Activated naive CD8-positive, alpha-beta T cell treated with anti-CD3 and anti-CD28 coated beads, Interleukin-2, amount 10 ng/mL, durations not matched to agents 7 days and 5 days (primary cell): ENCODE measurements at places on chromosomes 2 and 18. TPM values are rescaled to one million over a fixed set of nuclear protein-coding genes. Genes with fewer than 3 reads are reported as not detected.
A peak's percentile ranks its signal among the peaks of the same experiment; 100 is the strongest.

The CAD gene
- 60.1 TPM for total RNA-seq

DNA sequence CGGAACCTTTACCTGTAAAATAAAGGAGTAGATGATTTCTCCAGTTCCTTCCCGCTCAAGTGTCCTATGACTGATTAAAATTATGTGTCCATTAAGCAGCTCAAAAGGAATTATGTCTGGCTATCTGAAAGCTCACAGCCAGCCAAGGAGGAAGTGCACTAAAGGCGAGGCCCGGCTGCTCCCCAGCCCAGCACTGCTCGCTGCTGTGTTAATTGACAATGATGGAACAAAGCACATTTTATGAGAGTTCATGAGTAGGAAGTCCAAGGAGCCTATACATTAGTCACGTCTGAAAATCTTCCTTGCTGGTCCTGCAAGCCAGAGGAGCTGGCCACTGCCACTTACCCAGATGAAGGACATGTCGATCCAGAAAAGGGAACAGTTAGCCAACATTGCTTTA, 14.3 kb downstream of the TTC32 start:
- no peak overlapping the region for H3K27ac ChIP-seq
- H3K27me3 ChIP-seq = no peaks in the 10 kb centered on the region
- DNase-seq = no peak
- H3K4me3 ChIP-seq = no peak overlapping the region
- peaks cover 5% of the 10 kb centered on the region for H3K4me1 ChIP-seq
- H3K36me3 ChIP-seq = peaks cover 11% of the 10 kb centered on the region

GRCh38 chr18:5628512-5629255, 84.9 kb upstream of the EPB41L3 start:
- peaks cover 23% of the 10 kb centered on the region for H3K27me3 ChIP-seq
- no peak overlapping the region for H3K27ac ChIP-seq
- no peaks in the 10 kb centered on the region for H3K36me3 ChIP-seq

DNA sequence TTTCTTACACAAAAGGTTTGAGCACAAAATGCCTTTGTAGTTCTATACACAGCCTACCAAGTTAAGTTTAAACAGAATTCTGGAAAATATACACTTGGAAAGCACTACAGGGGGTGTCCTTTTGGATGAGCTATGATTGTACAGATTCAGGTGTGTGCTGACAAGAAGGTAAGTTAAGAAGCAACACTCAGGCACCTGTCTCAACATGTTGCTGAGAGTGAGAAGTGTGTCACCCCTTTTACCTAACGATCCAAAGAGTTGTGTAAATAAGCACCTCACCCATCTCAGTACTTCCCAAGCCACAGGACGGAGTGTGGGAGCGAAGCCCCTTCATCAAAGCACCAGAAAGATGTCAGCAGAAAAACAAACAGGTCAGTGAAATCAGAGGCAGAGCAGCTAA, 109.5 kb upstream of the DAPL1 start:
- H3K27me3 ChIP-seq = peaks cover 3% of the 10 kb centered on the region
- peaks cover 2% of the 10 kb centered on the region for H3K36me3 ChIP-seq
- no peak overlapping the region for H3K4me3 ChIP-seq

DNA sequence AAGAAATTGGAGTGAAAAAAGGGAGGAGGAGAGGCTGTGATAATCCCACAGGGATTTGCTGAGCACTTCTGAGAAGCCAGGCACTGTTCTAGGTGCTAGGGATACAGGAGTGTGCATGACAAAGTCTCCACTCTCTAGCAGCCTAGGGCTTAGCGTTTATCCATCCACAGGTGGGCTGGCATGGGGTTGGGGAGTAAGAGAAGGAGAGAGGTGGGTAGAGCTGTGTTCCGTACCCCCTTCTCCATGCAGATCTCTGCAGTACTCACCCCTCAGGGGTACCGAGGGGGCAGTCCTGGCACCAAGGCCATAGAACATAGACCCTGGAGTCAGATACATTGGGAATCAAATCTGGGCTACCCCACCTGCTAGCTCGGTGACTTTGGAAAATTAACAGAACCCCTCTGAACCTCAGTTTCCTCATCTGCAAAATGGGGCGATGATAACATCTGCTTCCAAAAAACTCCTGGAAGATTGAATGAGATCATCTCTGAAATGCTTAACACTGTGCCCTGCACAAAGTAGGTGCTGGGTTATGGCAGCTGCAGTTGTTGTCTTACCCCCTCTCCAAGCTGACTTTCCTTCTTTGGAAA, 18.6 kb downstream of the FOSL2 start:
- H3K4me3 ChIP-seq = peak overlapping the region; percentile 73
- DNase-seq = no peak
- H3K36me3 ChIP-seq = peaks cover 52% of the 10 kb centered on the region
- H3K4me1 ChIP-seq = peaks cover 61% of the 10 kb centered on the region

- no peak for DNase-seq
- H3K27ac ChIP-seq = no peak overlapping the region
- no peaks in the 10 kb centered on the region for H3K4me1 ChIP-seq
- no peak overlapping the region for H3K4me3 ChIP-seq
- H3K27me3 ChIP-seq = peaks cover 6% of the 10 kb centered on the region
- no peaks in the 10 kb centered on the region for H3K36me3 ChIP-seq
Observed at GRCh38 chr2:54878182-54878581, 154.7 kb downstream of the EML6 start.

- DNase-seq = no peak
- H3K27me3 ChIP-seq = peaks cover 4% of the 10 kb centered on the region
- H3K4me3 ChIP-seq = no peak overlapping the region
- H3K4me1 ChIP-seq = peaks cover 10% of the 10 kb centered on the region
Observed at GRCh38 chr2:218305383-218305782, 13.1 kb upstream of the TMBIM1 start.
